Kasumi-1 (cell line): ENCODE measurements at places on chromosomes 4 and X.
A peak's percentile ranks its signal among the peaks of the same experiment; 100 is the strongest.

DNA sequence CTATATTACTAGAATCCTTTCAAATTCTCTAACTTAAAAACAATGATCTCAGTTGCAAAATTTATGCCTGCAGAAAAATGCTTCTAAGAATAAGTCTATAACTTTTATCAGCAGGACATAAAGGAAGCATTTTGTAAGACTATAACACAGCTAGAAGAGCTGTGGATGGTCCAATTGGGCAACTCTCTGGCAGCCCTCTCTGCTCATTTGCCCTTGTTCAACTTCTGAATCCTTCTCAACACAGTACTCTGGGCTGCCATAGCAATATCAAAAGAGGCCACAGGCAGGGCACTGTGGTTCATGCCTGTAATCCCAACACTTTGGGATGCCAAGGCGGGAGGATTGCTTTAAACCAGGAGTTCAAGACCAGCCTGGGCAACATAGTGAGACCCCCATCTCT, 88.5 kb downstream of the MID1 start:
- DNase-seq: no peak

- peak; percentile 47 for DNase-seq
Measured at GRCh38 chrX:32448320-32448719, 763.0 kb downstream of the DMD start.

DNA sequence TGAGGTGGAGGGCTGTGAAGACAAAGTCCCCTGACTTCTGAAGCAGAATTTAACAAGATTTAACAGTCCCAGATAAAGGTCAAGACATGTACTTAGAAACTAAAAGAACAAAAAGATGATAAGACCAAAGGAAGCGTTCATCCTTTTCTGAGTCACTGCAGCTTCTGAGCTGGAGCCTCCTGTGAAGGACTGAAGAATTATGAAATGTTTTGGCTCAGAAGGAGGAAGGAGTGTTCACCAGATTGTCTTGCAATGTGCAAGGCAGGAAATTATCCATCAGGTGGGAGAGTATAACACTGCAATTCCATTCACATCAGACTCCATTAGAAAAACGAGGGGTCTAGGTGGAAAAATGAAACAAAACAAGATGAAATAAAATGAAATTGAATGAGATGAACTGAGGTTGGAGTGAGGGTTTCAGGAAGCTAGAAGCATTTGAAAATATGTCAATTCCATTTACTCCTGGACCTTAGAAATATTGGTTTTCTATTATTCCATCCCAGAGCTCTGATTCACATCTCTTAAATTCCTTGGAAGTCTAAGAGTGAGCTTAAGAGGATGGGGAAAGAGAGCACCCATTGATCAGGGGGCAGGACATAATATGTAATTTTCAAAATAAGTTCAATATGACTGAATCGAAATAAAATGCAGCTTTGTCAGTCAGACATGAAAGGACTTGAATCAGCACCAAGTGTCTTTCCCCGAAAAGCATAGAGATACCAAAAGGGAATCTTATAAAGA, 186.1 kb upstream of the LNX1 start:
- peak; percentile 80 for DNase-seq

DNA sequence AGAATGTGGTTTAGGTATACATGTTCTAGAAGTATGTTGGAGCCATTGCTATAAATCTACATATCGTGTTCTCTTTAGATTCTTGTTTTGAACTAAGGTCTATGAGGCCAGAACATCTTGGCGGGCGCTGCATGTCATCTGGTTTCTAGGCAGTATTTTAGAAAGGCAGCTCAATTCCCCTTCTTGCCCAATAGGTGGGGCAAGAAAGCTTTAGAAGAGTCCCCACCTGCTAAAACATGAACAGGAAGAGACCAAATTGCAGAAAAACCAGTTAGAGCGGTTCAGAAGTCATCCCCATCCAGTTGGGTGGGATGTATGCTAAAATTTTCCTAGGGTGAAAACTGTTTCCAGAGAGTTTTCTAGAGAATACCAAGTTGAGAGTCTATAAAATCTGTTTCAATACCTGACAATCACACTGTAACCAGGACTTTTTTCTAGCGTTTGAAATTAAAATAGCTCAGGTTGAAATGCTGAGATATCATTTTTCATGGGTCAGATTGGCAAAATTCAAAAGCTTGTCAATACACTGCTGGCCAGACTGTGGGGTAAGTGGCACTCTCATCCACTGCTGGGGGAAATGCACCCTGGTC, 17.5 kb upstream of the SH3KBP1 start:
- peak; percentile 58 for DNase-seq

- no peak for DNase-seq
Measured at GRCh38 chr4:54498661-54499111, 159.1 kb upstream of the KIT start.

GRCh38 chrX:73812256-73812655, 249.3 kb downstream of the CHIC1 start:
- DNase-seq: no peak

- DNase-seq: no peak
Measured at GRCh38 chr4:189823591-189823990, 117.1 kb upstream of the FRG1 start.

GRCh38 chr4:168383510-168383909, 65.0 kb upstream of the DDX60 start:
- no peak for DNase-seq

DNA sequence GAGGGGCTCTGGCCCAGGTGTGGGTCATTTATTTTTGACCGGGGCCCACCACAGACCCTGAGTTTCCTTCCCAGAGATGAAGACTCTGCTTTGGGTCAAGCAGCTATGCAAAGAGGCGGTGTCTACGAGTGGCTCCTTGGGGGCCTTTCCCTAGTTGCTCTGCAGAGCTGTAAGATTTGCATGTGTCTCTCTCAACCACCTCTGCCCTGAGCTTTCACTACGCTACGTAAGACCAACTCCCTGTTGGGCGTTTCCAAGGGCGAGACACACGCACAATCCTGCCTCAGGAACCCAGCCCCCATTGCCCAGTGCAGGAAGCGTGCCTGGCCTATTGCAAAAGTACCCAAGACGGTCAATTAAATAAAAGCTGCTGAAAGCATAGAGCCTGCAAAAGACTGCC, 10.0 kb upstream of the ANOS1 start:
- DNase-seq: no peak

GRCh38 chrX:129706400-129707072, 32.2 kb upstream of the XPNPEP2 start:
- DNase-seq: no peak

- DNase-seq: no peak
Measured at GRCh38 chr4:173357939-173358338, 12.8 kb upstream of the SAP30 start.

- no peak for DNase-seq
Measured at GRCh38 chr4:173074501-173074946, 94.1 kb upstream of the GALNT7 start.

GRCh38 chr4:159242427-159242826, 139.5 kb downstream of the RAPGEF2 start:
- no peak for DNase-seq

DNA sequence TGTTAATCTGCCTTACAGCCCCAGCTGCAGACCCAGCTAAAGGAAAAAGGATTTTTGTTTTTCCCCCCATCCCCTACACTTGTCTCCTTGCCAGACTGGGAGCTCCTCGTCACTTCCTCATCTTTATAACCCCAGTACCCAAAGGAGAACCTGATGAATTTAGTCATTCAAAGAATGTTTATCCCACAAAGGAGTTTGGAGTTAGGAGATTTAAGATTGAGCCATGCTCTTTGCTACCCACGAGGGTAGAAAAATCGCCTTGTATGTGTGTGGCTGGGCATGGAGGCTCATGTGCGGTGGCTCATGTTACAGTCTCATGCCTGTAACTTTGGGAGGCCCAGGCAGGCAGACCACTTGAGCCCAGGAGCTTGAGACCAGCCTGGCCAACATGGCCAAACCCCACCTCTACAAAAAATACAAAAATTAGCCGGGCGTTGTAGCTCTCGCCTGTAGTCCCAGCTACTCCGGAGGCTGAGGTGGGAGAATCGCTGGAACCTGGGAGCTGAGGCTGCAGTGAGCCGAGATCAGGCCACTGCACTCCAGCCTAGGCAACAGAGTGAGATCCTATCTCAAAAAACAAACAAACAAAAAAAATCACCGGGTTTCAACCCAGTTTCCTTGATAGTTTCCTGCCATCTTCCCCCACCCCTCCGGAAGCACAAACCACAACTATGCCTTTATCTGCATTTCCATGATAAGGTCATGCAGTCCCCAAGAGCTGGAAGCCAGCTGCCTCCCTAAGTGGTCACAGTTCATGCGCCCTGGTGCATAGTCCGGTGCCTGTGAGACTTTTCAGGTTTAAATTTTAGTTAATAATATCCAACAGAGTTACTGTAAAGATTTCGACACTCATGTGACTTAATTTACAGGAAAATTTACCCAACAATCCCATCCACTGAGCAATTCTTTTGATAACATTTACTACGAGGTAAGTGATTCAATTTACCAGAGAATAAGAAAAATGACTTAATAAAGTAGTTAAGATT, 1.5 kb downstream of the CFAP97 start:
- DNase-seq: peak; percentile 51

DNA sequence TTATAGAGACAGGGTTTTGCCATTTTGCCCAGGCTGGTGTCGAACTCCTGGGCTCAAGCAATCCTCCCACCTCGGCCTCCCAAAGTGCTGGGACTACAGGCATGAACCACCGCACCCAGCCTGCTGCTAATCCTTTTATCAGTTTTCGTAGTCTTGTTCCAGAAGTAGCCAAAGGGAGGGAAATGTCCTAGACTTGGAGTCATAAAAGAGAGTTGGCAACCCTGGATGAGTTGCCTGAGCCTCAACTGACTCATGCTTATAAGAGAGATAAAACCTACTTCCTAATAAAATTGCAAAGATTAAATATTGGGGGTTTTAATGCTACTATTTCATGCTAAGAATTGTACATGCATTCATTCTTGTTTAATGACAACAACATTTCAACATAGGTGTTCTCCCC, 44.3 kb downstream of the CD40LG start:
- DNase-seq: no peak

DNA sequence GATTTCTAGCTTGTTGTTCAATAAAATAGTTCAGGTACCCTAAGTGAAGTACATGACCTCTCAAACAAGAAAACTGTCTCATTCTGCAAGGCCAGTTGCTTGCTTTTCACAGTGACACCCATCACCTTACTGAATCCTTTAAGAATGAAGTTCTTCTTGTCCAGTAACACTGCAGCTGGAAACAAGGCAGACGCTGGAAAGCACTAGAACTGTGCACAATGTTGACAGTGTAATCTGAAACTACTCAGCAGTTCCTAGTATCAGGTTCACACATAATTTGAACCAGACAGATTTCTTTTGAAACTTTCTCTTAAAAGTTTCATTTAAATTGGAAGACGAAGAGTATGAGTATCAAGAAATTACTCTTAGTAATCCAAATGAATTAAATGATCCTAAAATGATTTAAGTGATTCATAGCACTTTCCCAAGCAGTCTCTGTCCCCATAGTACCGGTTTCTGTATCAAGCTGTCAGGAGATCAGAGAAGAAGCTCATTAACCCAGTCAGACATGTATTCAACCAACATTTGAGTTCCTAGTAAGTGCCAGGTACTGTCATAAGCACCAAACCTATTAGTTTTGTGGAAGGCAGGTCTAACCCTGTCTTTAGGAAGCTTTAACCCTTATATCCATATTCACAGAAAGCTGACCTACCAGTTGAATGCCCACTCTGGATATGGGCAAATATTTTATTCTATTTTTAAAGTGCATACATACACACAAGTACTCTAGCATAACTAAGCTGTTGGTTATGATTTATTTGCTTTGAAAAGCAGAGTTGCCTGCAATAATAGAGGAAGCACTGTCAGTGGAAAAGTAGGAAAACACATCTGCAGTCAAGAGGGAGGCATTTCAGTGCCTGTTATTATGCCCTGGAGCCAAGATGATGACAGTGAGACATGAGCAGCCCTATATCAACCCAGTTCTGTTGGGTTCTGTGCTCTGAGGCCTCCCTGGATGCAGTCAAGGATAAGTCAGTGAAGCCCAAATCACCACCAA, 63.6 kb downstream of the PALLD start:
- DNase-seq: no peak

DNA sequence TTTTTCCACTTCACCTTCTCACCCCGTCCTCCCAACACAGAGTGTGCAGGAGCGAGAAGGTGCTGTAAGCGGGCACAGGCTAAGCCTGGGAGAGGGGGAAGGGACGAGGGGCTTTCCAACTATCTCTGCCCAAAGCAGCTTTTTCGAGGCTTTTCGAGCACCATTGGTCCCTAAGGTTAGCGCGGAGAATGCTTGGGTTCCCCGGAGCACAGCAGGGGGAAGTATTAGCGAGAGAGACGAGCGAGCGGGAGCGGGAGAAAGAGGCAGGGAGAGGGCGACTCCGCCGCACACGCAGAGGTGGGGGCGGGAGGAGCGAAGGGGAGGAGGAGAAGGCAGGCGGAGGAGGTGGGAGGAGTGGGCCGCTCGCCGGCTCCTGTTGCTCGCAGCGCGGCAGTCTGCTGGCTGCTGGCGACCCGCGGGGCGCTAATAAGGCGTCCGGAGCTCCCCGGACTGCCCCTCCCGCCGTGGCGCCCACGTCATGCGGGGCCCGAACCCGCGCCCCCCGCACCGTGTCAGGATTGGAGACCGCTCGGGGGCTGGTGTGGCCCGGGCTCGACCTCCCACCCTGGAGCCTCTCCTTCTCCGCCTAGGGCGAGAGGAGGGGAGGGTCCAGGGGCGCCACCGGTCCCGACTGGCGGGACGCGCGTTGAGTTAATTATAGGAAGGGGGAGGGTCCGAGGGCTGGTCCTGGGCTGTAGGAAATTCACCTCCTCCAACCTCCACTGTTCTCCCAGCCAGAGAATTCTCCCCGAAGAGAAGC, at the start of gene ADAMTS3:
Gene ADAMTS3 (minus strand): TSS at position 263 of the 760 bp plus-strand sequence. CDS start 459 bp downstream, outside the sequence.
- DNase-seq: peak; percentile 86

- DNase-seq: no peak
Measured at GRCh38 chr4:83568062-83568461, 32.2 kb downstream of the GPAT3 start.

DNA sequence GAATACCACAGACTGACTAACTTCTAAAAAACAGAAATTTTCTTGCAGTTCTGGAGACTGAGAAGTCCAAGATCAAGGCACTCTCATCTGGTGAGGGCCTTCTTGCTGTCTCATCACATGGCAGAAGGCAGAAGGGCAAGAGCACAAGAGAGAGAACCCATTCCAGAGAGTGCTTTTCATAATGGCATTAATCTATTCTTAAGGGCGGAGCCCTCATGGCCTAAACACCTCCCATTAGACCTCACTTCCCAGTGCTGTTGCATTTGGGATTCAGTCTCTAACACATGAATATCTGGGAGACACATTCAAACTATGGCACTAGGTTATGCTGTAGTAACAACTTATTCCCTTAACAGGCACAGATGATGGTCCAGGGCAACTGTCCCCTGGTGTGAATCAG, 37.1 kb upstream of the TLR2 start:
- no peak for DNase-seq

DNA sequence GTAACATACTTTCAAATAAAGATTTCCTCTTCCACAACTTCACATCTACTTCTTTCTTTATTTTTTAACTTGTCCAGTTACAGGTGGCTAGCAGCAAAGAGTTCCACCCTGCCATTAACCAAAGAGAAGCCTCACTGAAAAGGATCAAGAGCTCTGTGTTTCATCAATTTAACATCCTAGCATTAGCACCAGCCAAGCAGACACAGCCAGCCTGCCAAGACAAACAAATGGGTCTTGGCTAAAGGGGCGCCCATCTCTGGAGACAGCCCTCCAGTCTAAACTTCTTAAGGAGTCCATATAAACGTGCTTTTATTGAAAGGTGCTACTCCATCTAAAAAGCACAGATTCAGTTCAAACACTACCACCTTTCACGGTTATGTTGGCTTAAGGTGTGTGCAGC, 105.3 kb downstream of the ADAMTS3 start:
- DNase-seq: no peak
